ENCODE measurements at places on chromosomes 3 and 15.

GRCh38 chr3:27641888-27642601, 80.1 kb downstream of the EOMES start:
- no peak for DNase-seq

- DNase-seq, result no peak
These were observed 78.1 kb downstream of the ZNF621 start for GRCh38 chr3:40602778-40603385.

- no peak for DNase-seq
These were observed 813.4 kb upstream of the EPHA6 start for GRCh38 chr3:96000966-96001365.

GRCh38 chr3:175895731-175896130, 1036.6 kb downstream of the NAALADL2 start:
- no peak for DNase-seq

DNA sequence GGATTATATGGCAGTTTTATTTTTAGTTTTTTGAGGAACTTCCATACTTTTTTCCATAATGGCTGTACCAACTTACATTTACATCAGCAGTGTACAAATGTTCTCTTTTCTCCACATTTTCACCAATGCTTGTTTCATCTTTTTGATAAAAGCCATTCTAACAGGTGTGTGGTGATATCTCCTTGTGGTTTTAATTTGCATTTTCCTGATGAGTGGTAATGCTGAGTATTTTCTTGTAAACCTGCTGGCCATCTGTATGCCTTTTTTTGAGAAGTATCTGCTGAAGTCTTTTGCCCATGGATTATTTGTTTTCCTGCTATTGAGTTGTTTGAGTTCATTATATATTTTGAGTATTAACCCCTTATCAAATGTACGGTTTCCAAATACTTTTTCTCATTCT, 50.6 kb downstream of the RPL39L start:
- DNase-seq, result no peak

DNA sequence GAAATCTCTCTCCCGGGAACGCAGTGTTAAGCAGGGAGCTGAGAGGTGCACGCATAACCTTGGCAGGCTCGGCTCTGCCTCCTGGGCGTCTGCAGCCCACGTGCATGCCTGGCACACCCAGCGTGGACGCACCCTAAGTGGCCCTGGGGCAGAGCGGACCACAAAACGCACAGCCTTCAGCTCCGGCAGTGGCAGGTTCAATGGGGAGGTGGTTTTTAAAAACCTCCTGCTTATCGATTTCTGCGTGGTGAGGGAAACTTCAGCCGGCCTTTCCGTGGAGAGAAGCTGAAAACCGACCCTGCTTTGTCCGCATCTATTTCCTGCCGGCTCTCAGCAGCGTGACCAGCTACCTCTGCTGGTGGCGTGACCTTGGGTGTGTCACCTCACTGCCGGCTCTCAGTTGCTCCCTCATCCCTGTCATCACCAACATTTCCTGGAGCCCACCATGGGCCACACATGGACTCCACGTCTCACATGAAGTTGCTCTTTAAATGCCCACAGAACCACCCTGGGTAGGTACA, 134.8 kb upstream of the MEF2A start:
- no peak for DNase-seq

- DNase-seq, result no peak
These were observed 12.7 kb downstream of the TICRR start for GRCh38 chr15:89587955-89588354.

GRCh38 chr3:135809021-135809634, 156.4 kb upstream of the PPP2R3A start:
- no peak for DNase-seq

- DNase-seq, result no peak
These were observed 437.0 kb upstream of the PPP2R3A start for GRCh38 chr3:135528413-135529015.

DNA sequence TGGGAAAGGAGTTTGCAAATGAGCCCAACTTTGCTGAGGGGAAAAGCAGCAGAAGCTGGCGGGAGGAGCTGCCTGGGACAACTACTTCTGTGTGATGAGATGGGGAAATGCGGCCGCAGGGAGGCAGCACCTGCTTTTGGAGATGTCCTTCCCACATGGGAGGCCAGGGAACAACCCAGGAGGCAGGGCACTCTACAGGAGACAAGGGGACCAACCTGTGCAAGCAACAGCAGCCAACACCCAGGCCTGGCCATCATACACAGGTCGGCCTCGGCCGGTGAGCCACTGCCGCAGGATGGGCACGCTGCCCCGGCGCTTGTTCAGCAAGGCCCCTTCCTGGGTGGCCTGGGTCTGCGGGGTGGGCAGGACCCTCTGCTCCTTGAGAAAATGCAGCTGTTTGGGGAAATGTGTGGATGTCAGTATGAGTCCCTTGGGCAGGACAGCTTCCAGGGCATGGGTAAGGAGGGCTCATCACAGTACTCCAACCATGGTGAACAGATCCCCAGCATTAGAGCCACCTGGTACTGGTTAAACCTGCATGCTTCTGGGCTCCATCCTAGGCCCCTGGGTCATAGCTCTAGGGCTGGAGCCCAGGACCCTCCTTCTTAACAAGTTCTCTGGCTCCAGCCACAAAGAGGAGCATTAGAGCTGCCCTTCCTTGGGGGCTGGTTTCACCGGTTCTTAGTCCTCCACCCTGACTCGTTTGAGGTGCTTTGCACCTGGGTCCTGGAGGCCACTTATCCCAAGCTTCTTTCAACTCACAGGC, 11.6 kb downstream of the EPB42 start:
- peak; percentile 57 for DNase-seq

- peak; percentile 19 for DNase-seq
These were observed 68.3 kb upstream of the GLCE start for GRCh38 chr15:69092159-69092558.

Data from hematopoietic multipotent progenitor cell treated with erythropoietin and hydrocortisone succinate and interleukin-3 and kit ligand, for 17 days (in vitro differentiated cells).